ENCODE measurements at places on chromosomes 4 and X.
A peak's percentile ranks its signal among the peaks of the same experiment; 100 is the strongest.

- DNase-seq = peak; percentile 58
These were observed 280.1 kb downstream of the PABPC4L start for GRCh38 chr4:133921280-133922195.

DNA sequence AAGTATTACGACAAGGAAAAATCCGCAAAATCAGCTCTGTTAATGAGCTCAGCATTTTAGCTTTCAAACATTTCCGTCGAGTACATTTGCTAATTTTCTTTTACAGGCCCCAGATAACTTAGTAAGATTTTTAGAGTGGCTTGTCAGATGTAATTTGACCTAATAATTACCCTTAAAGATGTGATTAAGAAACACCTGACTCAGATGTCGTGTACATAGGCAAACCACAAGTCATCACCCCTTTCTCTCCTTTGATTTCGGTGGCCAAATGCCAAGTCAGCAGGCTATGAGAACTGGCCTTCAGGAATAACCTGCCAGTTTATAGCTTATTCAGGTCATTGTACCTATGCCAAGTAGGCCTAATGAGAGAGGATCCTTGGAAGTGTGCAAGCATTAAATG, 369.6 kb downstream of the PCDH7 start:
- DNase-seq = peak; percentile 75

- no peak for DNase-seq
These were observed 21.1 kb upstream of the LUZP4 start for GRCh38 chrX:115268421-115268820.

- no peak for DNase-seq
These were observed 4.3 kb downstream of the DMD start for GRCh38 chrX:33207056-33207455.
